ENCODE measurements at places on chromosomes 13 and 19.

- no peak for DNase-seq
These were observed 130.2 kb upstream of the MCF2L start for GRCh38 chr13:112838842-112839117.

DNA sequence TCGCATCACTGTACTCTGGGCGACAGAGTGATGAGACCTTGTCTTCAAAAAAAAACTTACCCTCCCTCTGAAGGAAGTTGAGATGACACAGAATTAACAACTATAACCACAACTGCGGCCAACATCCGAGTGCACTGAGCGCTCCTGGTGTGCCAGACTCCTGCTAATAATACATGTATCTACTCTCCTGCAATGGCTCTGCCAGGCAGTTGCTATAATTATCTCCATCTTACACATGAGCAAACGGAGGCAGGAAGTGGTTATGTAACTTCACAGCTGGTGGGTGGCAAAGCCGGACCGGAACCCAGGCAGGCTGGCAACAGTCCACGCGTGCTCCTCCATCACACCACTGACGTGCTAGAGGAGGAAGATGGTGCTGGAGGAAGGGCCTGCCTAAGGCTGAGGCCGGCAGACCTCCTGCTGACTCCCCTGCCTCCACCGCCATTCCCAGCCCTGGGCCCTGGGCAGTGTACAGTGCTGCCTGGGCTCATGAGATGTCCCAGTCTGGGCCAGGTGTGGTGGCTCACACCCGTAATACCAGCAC lies 12.6 kb downstream of the XRCC1 start:
- no peak for DNase-seq

GRCh38 chr19:1456121-1456900 lies 6.4 kb downstream of the APC2 start:
- DNase-seq: no peak

DNA sequence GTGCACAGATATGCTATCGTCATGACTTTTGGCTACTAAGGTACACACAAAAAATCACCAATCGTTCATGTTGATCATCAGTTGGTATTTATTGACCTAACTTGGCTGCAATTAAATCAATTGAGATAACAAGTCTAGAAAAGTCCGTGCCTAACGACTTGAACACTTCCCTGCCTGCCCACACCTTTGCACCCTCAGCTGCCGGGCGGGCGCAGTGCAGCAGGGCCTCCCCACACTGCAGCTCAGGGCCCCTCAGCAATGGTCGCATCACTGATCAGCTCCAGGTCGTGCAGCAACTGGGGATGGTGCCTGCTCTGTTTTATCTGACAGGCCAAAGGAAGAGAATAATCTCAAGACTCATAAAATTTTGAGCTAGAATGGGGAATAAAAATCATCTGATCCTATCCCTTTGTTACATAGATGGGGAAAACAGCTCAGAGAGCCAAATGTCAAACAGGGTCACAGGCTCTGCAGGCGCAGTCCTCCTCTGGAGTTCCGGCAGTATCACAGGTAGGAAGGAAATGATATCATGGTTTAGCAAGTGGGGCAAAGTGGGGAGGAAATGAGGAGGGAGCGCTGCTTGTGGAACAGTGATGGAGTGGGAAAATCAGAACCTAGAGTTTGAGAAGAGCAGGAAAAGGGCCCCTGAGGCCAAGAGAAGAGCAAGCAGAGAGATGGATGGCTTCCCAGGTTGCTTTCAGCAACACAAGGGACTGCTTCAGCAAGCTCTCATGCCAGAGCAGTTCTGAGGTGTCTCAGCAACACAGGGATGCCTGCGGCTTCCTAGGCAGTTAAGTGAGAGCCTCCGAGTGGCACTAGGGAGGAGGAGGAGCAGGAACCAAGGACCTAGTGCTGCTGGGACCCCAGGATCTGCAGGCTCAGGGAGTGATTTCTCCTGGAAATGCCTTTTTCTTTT lies 57.5 kb downstream of the SLC7A1 start:
- no peak for DNase-seq

DNA sequence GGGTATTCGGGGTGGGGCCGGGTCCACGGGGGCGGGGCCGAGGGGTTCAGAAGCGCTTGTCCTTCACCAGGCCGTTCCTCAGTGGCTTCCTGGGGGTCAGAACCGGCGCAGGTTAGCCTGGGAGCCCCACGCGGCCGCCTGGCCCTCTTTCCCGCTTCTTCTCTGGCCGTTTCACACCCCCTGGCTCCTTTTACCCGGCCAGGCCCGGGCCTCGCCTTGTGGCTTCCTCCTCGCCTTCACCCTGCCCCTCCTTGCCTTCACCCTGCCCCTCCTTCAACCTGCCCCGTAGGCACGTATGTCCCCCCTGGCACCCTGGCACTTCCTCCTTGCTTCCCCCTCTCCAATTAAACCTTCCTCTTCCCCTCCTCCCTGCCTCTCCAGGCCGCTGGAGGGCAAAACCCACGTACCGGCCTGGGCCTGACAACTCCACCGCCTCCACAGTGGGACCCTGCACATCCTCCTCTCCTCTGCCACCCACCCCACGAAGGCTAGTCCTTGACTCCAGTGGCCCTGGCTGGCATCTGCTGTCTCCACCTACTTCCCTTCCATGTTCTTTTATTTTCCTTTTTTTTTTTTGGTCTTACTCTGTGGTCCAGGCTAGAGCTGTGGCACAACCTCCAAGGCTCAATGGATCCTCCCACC lies 25.3 kb downstream of the CERS1 start:
- DNase-seq: no peak

GRCh38 chr13:49254007-49254406 lies 6.3 kb downstream of the CDADC1 start:
- DNase-seq: no peak

GRCh38 chr19:10655457-10656312 lies 1.5 kb downstream of the ILF3 start:
- DNase-seq: peak; percentile 29

DNA sequence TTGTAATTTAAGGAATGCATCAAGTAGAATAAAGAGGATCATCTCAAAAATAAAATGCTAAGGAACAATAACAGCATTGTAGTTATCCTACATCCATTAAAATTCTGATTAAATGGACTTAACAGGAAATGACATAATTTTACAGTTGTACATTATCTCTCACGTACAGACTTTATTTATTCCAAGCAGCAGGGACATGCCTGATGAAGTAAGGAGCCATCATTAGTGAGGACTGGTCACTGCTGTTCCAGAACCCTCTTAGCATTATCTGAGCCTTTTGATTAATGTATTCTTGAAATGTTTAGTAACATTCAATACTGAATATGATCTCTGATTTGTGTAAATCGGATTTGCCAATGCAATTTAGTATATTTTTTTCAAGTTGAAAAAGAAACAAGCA lies 516.1 kb downstream of the DACH1 start:
- DNase-seq: no peak

DNA sequence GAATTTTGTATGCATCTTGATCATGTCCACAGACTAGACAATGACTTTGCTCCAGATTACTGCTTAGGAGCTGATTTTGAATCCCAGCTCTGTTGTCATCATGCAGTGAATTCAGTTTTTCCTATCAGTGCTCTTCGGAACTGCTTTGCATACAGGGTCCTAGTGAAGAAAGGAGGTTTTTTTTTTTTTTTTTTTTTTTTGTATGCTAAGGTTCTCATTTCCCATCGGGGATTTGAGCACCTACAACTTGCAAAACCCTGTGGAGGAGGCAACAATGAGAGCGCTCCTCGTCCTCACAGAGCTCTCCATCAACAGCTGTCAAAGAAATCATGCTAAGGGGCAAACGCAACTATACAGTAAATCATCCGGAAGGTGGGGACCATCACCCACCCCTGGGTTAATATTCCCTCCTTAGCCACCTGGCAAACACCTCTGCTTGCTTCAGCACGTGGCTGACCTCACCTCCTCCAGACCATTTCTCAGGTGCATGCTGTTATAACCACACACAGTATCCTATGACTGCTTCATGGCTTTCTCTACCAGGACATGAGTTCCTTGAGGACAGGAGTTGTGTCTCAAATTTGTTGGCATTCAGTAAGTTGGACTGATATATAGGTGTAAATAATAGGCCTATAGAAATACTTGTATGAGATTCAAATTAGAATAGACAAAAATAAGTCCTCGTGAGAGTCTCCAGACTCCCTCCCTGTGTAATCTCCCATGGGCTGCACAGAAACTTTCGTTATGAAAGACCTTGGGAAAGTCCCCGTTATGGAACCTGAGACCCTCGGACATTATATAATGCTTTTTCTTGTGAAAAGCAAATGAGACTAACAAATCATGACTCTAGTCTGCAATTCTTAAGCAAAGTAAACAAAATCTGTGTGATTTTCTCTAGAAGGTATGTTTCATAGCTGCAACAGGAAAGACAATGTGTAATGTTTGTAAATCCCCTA lies 113.8 kb downstream of the KATNAL1 start:
- no peak for DNase-seq

GRCh38 chr13:33740134-33740538 lies 77.8 kb upstream of the RFC3 start:
- DNase-seq: no peak

- DNase-seq: no peak
These were observed 673.8 kb downstream of the PCDH9 start for GRCh38 chr13:66556306-66556705.

GRCh38 chr19:6514926-6515544 lies 12.9 kb upstream of the TUBB4A start:
- no peak for DNase-seq

DNA sequence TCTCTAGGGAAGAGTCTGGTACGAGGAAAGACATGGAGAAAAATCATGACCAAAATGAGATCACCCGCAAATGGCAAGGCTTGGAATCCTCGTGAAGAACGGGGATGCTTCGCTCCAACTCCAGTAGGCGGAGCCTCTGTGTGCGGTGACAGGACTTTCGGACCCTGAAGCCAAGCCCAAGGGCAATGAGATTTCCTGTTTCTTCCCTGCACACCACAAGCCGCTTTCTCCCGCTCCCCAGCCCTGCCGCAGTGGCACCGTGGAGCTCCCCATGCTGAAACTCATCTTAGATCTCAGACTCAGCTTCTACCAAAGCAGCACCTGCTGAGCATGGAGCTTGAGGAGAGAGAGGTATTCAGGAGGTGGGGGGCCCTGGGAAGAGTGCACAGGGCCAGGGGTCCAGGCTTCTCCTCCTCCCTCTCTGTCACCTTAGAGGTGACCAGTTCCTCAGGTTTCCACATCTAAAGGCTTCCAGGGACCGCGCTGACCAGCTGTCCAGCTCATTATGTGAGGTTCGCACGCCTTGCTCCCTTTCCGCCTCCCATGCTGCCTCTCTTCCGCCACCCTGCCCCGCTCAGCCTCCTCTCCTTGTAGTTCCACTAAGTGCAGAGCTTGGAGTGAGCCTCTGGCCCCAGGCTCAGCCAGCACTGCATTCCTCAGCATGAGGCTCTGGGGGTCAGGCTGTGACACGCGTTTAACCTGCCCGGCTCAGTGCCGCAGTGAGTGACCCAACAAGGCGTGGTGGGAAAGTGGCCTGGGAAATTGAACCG lies 153.8 kb upstream of the SOX1 start:
- DNase-seq: peak; percentile 7

DNA sequence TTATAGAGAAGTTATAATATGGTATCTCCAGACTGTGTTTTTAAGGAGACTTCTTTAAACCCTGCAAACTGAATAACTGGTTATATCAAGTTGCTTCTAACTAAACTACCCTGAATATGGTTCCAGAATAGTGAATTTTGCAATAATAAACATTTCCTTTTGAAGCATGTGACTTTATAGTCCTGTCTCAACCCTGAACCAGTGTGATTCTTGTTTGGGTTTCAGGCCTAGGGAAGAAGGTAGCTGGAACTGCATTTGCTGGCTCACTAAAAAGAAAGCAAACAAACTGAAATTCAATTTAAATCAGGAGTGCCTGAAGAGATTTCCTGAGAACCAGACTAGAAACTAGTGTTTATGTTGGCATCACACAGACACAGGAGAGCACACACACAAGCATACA lies 4.9 kb downstream of the ARHGEF7 start:
- no peak for DNase-seq

DNA sequence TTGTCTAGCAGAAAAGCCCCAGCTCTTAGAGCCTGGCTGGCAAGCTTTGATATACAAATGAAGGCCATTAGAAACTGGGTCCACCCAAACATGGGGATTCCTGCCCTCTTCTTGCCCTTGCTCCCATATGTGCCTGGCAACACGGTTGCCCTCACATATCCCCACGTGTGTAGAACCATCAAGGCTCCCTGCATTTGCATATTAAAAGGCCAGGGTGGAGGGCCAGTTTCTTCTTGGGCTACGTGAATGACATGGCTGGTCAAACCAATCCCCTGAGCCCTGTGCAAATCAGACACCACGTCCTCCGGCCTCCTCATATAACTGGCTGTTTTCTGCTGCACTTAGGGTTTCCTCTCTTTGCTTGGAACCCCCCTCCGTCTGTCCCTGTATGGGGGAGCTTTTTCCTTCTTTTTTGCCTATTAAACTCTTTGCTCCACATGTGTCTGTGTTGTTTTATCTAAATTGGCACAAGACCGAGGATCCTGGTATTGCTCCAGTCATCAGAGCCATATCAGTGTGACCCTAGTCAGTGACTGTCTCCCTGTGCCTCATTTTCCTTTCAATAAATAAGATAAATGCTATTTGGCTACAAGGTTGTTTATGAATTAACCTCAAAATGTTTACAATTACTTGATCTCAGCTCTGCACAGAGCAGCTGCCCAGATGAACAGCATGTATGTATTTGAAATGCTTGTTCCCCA lies 30.3 kb upstream of the CEACAM1 start:
- DNase-seq: no peak

DNA sequence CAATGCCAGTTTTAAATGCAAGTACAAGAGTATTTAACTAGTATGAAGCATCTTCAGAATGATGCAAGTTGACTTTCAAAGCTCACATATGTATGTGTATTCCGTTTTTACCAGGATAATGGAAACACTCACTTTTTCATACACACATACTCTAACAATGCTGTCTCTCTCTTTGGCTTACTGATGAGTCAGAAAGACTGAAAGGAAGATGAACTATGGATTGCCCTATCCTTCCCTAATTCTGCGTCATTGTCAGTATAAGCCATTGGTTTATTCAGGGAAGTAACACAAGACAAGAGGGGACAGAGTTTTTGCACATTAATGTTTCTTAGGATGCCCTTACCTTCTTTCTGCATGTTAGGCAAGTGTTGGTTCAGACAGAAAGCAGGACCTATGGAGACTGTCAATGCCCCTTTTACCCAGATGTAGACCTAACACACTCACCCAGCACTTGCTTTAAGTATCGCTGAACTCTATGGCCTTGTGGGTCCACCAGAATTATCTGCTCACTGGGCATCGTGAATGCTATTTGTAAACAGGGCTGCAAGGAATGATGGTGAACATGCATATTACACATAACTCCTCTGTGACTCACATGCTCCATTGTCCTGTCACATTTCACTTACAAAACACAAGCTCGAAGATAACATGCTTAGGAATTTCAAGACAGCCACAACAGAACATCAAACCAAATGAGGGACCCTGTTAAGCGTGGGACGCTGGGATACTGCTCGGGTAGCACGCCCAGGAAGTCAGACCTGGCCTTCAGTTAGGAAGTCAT lies 10.0 kb upstream of the OXGR1 start:
- DNase-seq: no peak

All from WERI-Rb-1 (cell line).